ENCODE measurements at places on chromosomes 13 and 19.

- no peak for DNase-seq
Observed at GRCh38 chr13:100131863-100132574, 43.1 kb downstream of the PCCA start.

- DNase-seq: no peak
Observed at GRCh38 chr13:93762708-93763426, 536.3 kb downstream of the GPC6 start.

GRCh38 chr19:18290302-18291018 lies 9.0 kb upstream of the JUND start:
- peak; percentile 66 for DNase-seq

GRCh38 chr19:39407660-39408391 lies 1.2 kb downstream of the ZFP36 start:
- DNase-seq: peak; percentile 74

All from activated CD4-positive, CD25-positive, alpha-beta regulatory T cell (primary cell).